HEK293T (cell line): ENCODE measurements at places on chromosomes 3 and 15.

DNA sequence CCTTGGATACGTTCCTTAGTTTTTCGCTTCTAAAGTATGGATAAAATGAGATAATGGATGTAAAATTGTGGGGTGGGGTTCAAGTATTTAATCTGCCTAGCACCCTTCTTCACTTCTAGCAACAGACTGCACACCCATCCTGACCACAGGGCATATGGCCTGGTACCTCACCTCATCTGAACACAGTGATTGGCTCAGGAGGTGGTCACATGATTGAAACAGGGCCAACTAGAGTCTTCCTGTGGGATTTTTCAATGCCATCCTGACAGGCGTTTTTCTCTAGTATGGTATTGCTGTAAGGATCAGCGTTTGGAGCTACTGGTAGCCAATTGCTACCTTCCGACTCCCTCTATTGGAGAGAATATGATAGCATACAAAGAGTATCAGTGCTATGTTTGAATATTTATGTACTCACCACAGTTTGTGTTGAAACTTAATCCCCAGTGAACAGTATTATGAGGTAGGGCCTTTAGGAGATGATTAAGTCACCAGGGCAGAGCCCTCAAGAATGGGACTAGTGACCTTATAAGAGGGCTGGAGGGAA lies 172.2 kb downstream of the PPM1L start:
- peak; percentile 33 for DNase-seq

DNA sequence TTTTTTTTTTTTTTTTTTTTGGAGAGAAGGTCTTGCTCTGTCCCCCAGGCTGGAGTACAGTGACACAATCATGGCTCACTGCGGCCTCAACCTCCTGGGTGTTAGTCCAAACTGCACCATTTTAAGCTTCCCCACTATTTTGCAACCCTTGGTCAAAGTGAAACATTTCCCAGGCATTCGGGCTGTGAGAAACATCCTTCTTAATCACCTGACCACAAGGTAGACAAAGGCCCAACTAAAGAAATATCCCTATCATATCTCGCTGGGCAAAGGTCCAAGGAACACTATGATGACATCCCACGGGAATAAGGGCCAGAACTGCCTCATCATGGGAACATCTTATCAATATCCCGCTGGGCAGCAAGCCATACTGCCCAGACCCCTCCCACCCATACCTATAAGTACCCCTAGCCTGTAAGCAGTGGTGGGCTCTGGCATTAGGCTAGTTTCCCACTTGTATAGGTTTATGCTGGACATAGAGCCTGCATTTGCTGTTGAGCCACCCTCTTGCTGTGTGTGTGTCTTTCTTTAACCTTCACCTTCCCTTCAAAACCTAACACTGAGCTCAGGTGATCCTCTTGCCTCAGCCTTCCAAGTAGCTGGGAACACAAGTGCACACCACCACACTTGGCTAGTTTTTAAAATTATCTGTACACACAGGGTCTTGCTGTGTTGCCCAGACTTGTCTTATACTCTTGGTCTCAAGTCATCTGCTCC lies 95.2 kb downstream of the SEMA5B start:
- no peak for DNase-seq

- no peak for DNase-seq
Measured at GRCh38 chr15:47366884-47367283, 350.4 kb upstream of the SEMA6D start.

GRCh38 chr15:99431661-99432091 lies 134.1 kb upstream of the MEF2A start:
- no peak for DNase-seq

DNA sequence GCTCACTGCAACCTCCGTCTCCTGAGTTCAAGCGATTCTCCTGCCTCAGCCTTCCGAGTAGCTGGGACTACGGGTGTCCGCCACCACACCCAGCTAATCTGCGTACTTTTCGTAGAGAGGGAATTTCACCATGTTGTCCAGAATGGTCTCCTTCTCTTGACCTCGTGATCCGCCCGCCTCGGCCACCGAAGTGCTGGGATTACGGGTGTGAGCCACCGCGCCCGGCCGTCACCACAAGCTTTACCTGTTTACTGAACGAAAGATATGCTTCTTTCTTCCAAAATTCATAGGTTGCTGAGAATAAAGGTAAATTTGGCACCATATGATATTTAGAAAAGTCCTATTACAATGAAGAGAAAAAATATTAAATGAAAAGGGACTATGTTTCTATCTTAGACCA lies 333.5 kb upstream of the EPHA6 start:
- DNase-seq, result no peak

DNA sequence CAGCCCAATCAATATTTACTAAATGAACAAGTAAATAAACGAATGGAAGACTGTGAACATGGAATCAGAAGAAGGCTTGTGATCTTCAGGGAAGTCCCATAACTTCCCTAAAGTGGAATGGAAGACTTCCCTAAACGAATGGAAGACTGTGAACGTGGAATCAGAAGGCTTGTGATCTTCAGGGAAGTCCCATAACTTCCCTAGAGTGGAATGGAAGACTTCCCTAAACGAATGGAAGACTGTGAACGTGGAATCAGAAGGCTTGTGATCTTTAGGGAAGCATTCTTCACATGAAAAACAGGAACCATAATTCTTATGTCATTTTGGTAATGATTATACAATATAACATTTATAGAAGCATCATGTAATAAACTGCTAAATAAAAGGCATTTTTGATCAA lies 38.8 kb downstream of the EOGT start:
- DNase-seq, result no peak

- no peak for DNase-seq
Measured at GRCh38 chr3:144677103-144677502, 705.5 kb downstream of the DIPK2A start.

GRCh38 chr15:60720493-60721256 lies 241.7 kb upstream of the ICE2 start:
- DNase-seq, result no peak

GRCh38 chr15:39921274-39921638 lies 1.2 kb upstream of the GPR176 start:
- no peak for DNase-seq

- DNase-seq, result no peak
Measured at GRCh38 chr3:4708230-4708629, 215.1 kb downstream of the ITPR1 start.

- DNase-seq, result no peak
Measured at GRCh38 chr3:11514191-11514821, 129.4 kb downstream of the VGLL4 start.

DNA sequence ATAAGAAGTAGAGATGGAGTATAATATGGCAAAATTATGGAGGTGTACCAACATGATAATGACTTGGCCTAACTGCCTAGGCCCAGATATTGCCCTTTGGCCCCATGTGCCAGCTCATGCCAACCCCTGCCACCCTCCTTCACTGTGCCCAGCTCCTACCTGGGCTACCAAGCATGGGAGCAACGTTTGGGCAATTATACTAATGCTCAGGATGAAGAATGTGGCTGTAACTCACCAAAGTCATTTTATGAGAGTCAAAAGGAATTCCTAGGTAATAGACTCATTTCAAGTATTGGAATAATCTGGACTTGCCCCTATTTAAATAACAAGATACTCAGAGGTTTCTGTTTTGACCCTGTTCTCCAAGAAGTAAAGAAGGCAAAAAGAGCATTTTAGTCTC lies 240.2 kb upstream of the IL12A start:
- DNase-seq, result no peak

DNA sequence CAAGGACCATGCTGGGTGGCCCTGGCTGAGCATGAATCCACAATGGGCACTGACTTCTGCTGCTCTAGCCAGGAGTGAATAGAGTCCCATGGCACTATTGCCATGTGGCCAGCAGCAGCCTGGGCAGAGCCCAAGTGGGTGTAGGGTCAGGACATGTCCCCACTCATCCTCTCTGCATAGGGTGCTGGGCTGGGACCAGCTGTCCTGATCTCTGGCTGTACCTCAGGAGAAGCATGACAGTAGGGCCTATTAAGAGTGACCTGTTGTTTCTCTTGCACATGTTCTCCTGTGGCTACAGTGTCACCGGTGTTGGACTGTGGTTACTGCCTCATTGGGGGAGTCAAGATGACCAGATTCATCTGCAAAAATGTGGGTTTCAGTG lies 46.9 kb downstream of the DLEC1 start:
- DNase-seq, result no peak

DNA sequence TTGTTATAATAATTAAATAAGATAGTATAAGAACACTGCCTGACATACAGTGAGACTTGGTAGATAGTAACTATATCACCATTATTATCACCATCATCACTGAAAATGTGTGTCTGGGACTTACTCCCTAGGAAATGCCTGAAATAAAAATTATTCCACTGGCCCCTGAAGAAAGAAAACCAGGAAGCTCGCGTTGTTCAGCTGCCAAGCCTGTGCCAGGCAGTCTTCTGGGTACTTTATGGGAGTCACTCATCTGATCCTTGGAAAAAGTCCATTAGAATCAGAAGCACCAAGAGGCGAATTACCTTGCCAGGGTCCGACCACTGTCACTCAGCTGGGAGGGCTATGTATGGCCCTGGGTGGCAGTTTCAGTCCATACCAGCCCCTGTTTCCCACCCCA lies 220.3 kb upstream of the TPM1 start:
- no peak for DNase-seq

DNA sequence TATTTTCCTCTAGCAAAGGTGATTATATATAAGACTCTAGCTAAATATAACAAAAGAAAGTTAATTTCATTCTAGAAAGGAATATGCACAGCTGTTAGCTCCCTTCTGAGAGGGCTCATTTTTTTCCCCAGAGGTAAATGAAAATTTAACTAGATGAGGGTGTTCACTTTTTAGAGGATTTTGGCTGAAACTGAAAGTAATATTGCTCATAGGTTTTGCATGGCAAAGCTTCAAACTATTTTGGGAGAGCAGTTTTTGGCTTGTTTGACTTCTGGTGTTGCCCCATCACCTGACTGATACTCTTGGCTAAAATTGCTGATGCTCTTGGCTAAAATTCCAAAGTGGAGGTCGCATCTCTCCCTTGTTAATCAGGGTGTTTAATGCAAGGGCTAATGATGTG lies 311.9 kb downstream of the EDEM1 start:
- DNase-seq, result no peak

GRCh38 chr3:158827773-158828172 lies 25.9 kb downstream of the MFSD1 start:
- DNase-seq, result no peak

DNA sequence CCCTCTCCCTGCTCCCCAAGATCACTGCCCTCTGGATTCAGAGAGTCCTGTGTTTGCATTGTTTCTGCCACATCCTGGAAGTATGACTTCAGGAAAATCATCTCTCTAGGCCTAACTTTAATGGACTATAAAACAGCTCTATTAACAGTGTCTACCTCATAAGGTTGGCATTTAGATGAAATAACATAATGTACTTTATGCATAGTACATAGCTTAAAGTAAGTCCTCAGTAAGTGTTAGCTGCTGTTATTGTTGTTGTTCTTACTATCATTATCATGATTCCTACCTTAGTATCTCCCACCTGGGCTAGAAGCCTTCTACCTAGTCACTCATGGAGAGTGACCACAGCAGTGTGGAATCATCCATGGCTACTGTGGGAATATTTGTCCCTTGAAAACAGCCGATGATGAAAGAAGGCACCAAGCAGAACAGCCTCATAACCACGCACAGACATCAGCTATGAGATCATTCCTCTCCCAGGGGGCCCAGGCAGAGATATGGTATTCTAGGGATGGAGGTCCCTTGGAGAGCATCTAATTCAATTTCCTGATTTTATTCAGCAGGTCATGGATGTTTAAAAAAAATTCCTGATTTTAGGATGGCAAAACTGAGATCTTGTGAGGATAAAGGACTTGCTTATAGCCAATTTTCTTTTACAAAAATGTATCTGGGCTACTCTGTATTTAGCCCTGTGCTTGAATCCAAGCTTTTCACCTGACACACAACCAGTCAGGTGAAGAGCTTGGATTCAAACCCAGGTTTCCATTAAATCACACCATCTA lies 1.9 kb downstream of the FSD2 start:
- no peak for DNase-seq

DNA sequence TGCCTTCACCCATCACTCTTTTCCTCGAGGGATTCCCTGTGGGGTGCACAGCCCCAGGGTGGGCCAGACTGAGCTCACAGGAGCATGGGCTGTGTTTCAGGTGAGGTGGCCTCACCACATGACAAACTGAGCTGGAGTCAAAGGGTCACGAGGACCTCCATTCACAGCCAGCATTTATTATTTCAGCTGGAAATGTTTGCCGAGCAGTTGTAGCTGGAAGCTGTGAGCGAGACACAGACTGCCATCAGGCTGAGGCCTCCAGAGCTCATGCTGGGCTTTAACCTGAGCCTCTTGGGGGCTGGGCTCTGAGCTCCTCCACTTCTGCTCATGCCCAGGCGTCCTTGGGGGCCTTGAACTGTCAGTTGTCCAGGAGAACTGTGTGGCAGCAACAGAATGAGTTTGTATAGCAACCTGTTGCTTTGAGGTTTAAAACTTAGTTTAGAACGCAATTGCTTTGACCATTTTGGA lies 57.5 kb downstream of the FLNB start:
- DNase-seq, result no peak

- DNase-seq, result no peak
Measured at GRCh38 chr3:46397111-46397510, 9.8 kb downstream of the CCR5AS start.

GRCh38 chr3:136136454-136136853 lies 59.7 kb downstream of the MSL2 start:
- DNase-seq, result no peak
